ENCODE measurements at places on chromosomes 2 and 18. TPM values are rescaled to one million over a fixed set of nuclear protein-coding genes. Genes with fewer than 3 reads are reported as not detected.

Gene GNLY
- not detected for total RNA-seq

Gene POTEF
- not detected for total RNA-seq

Gene HAT1
- 28.3 TPM for total RNA-seq

Gene CRYBA2
- not detected for total RNA-seq

Gene KCNIP3
- total RNA-seq = 5.2 TPM

- no peaks in the 10 kb centered on the region for H3K36me3 ChIP-seq
- H3K27me3 ChIP-seq = no peaks in the 10 kb centered on the region
- H3K4me1 ChIP-seq = no peaks in the 10 kb centered on the region
- DNase-seq = no peak
- no peak overlapping the region for H3K27ac ChIP-seq
Observed at GRCh38 chr2:84701880-84702279, 179.0 kb downstream of the TRABD2A start.

DNA sequence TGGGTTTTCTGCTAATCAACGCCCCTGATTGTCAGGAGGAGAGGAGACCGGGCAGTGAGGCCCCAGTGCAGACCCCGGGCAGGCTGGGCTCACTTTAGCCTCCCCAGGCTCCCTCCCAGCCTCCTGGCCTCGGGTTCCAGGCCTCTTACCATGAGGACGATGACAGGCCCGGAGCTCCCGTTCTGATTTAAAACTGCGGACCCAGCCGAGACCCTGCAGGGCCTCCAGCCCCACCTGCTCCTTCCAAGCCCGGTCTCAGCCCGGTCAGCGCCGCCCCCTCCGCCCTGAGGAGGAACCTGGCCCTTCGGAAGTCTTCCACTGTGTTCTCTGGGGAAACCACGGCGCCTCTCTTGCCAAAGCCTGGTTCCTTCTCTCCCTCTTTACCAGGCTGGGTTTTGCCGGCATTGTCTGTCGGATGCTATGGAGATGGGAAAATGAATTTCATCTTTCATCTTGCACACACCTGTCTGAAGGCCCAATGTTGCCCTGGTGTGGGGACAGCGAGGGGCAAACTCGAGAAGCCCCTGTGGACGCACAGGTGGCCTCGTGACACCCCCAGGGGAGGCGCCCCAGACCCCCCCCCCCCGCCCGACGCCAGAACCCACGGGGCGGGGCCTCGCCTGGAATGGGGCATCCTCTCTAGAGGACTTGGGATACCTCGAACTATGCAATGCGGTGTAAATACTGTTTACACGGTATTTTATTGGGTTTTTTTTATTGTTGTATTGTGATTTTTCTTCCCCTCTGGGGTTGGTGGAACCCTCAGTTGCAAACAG is 37.7 kb upstream of the CTDP1 start:
- no peaks in the 10 kb centered on the region for H3K4me1 ChIP-seq
- no peaks in the 10 kb centered on the region for H3K27me3 ChIP-seq
- no peaks in the 10 kb centered on the region for H3K36me3 ChIP-seq
- no peak overlapping the region for H3K4me3 ChIP-seq
- DNase-seq = no peak

GRCh38 chr2:40440835-40441234 is 11.1 kb downstream of the SLC8A1 start:
- H3K27ac ChIP-seq = peak overlapping the region; percentile 7
- H3K4me3 ChIP-seq = no peak overlapping the region
- H3K27me3 ChIP-seq = no peaks in the 10 kb centered on the region
- H3K4me1 ChIP-seq = no peaks in the 10 kb centered on the region
- no peak for DNase-seq

DNA sequence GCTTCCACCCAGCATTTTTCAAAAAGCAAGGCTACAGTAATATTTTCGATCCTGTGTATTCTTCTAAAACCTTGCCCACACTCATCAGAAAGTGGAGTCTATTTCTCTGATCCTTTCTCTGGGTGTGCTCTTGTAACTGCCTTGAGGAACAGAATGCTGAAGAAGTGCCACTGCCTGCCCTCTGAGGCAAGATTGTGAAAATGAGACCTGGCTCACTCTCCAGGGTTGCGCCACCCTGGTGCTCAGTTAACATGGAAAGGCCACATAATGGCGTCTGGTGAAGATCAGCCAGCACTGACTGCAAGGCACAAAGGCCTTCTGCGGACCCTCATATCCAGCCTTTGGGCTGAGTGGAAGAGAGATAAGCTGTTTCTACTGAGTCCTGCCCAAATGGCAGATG is 11.2 kb upstream of the SH3RF3 start:
- H3K4me1 ChIP-seq = no peaks in the 10 kb centered on the region
- no peak for DNase-seq
- H3K4me3 ChIP-seq = no peak overlapping the region
- no peak overlapping the region for H3K27ac ChIP-seq

DNA sequence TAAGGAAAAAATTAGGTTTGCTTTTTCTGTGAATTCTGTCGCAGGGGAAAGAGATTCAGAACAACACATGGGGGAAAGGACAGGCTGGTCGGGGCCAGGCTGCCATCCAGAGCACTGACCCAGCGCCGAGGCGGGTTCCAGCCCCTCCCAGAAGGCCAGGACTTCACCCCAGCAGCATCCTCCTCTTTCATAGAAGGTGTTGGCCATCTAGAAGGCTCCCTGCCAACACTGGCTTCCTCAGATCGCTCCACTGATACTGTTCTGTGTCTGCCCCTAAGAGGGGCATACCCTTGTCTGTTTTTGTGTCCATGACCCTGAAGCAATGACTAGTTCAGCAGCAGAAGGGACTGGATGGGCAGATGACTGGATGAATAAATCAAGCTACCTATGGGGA is 144.5 kb downstream of the HDAC4 start:
- no peaks in the 10 kb centered on the region for H3K27me3 ChIP-seq
- peaks cover 8% of the 10 kb centered on the region for H3K4me1 ChIP-seq
- H3K27ac ChIP-seq = no peak overlapping the region

Measured in ascending aorta (tissue), 2 donors.